CD4-positive, alpha-beta T cell treated with Interleukin-4 for 1 hour (primary cell): ENCODE measurements at places on chromosomes 11 and 22.

DNA sequence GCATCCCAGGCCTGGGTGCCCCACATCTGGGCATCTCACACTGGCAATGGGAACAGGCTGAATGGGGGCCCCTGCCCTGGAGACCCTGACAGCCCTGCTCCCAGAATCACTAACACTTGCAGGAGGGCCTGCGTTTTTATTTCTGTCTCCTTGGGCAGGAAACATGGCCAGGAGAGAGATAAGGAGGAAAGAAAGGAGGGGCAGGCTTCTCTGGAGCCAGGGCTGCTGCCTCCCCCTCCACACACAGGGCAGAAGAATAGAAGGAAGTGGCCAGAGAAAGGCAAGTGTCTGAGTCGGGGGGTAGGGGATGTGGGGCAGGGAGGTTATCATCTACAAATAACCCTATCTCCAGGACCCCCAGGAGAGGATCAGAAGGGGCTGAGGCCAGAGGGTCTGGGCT, 25.5 kb upstream of the TSPAN18 start:
- DNase-seq, result no peak

- DNase-seq, result no peak
These were observed 152.1 kb downstream of the NELL1 start for GRCh38 chr11:20821470-20821869.

DNA sequence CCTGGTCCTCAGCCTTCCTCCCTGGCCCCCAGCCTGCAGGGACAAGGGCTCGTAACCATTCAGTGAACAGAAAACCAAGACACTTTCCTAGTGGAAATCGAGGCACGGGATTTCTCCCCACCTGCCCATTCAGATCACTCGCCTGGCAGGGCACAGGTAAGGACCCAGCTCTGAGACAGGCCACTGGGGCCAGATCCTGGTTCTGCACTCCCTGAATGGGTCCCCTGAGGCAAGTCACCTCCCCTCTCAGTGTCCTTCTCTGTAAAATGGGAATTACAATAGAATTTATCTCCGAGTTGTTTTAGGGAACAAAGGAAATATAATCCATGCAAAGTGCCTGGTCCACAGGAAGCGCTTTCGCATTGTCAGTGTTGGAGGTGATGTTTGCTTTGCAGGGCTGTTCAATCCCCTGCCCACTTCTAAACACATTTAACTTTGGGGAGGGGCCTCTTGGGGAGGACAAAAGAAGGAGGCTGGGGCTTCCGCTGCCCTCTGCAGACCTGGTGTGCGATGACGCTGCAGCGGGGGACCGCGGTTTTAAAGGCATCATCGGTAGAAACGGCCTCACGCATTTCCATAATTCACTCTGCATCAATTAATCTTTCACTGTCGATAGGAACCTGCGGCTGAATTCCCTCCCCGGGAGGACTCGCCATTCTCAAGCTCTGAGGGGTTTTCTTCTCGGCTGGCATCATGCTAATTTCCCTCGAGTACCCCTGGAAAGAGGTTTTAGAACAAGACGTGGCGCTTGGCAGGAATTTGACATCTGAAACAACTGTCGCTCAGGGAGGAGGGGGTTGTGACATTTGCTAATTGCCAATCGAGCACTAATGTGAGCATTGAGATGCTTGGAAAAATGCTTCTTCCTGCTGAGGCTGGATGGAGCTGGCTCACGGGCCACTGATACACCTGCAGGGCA, 70.4 kb upstream of the FGF3 start:
- no peak for DNase-seq

DNA sequence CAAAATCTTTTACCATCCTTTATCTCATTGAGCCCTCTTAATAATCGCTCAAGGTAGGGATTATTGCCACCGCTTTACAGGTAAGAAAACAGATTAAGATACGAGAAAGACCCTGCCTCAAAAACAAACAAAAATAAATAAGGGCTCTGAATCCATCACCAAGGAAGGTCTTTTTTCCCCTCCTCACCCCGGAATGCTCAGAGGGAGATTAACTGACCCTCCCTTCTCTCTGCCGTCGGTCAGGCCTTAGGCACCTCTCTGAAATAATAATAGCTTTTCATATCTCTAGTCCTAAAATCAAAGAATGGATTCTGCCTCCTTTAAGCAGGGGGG, 620 bp upstream of the ATG2A start:
- DNase-seq, result no peak

GRCh38 chr11:117219995-117220394, 11.9 kb downstream of the PCSK7 start:
- DNase-seq, result no peak

DNA sequence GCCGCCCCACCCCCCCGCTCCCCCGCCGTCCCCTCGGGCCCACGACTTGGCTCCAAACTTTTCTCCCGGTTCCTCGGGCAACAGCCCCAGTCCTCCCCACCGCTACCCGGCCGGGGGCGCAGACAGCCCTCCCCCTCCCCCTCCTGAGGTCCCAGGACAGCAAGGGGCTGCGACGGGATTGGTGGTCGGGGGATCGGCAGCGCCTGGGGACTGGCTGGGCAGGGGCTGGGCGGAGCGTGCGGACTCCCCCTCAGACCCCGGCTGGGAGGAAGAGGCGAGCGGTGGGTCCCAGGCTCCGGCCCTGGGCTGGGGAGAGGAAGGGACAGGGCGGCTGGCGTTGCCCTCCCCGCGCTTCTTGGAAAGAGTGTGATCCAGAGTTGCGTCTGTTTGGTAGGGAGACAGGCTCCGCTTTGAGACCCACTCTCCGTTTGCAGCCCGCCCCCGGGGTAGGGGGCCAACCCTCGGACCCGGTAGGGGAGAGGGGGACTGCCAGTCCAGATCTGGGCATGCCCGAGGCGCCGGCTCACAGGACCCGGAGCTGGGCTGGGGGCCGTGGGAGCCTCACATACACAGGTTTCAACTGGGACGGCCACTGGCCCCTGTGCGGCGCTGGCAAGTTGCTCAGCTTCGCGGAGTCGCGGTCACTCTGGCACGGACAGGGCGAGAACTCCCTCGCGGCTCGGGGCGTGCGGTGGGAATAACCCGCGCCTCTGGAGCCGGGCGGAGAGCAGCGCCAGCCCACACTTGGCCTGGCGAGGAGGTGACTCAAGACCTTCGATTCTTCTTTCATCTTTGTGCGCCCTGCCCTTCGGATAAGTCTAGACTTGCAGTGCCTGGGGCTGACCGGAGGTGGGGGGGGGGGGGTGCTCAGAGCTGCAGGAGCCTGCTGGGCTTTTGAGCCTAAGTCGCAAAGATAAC, 999 bp downstream of the TSKU start:
- DNase-seq, result no peak

DNA sequence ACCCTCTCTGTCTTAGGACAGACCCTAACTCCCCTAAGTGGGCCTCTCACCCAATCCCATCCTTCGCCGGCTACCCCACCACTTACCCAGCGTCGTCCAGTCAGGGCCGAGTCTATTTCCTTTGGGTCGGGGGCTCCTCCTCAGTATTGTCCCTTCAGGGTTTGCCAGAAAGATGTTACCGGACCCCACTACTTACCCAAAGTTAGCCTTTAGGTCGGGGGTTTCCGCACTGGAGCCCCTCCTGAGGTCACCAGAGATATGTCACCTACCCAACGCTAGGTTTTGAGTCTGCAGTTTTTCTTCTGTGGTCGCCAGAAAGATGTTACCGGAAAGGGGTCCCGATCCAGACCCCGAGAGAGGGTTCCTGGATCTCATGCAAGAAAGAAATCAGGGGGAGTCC, 17.9 kb upstream of the B4GALNT4 start:
- DNase-seq, result no peak

- no peak for DNase-seq
These were observed 10.7 kb downstream of the CRY2 start for GRCh38 chr11:45857961-45858474.

- no peak for DNase-seq
These were observed 67.0 kb downstream of the PPP6R3 start for GRCh38 chr11:68527585-68527984.

DNA sequence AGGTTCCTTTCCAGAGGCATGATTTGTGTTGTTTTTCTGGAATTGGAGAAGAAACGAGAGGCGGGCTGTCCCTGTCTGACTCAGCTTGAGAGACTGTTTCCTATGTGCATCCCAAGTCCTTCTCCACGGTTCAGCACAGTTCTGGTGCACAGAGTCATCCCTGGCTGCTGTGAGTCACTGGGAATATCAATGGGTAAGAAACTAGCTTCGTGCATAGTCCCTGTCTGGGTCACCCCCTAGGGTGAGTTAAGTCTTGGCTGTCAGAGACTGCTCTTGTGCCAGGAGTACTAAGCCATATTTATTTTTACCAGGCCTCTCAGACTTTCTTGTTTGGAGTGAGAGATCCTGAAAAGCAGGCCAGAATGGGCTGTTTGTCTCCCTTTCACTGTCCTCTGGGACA, 2.4 kb upstream of the LRP4 start:
- DNase-seq, result no peak

DNA sequence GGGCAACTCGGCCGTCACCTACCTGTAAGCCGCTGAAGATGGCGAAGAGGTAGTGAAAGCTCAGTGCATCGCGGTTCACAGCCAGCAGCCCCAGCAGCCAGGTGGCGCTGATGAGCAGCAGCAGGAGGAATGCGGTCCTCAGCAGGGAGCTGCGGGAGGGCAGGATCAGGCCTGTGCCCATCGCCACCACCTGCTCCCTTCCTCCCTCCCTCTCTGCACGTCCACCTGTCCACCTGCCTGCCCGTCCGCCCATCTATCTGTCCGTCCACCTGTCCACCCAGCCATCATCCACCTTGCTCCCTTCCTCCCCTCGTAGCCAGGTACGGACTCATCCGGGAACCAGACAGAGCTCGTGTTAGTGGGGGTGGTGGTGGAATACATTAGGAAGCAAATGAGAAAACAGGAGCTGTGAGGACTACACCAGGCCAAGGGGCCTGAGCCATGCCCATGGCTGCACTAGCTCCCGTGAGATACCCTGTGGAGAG, 32.2 kb downstream of the TRMU start:
- DNase-seq, result peak; percentile 68

DNA sequence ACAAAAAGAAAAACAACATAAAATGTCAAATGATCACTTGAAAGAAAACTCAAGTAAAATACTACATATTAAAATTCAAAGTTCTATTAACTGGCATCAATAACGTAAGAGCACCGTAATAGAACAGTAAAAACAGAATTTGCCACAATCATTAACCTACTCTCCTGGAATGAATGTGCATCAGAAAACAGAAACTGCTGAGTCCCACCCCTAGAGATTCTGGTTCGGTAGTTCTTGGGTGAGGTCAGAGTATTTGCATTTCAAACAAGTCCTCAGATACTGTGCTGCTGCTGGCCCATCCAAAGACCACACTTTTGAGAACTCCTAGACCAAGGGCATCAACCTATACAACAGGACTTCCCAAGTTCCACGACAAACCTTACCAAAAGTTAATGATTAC, 23.5 kb downstream of the PITPNB start:
- DNase-seq, result no peak

DNA sequence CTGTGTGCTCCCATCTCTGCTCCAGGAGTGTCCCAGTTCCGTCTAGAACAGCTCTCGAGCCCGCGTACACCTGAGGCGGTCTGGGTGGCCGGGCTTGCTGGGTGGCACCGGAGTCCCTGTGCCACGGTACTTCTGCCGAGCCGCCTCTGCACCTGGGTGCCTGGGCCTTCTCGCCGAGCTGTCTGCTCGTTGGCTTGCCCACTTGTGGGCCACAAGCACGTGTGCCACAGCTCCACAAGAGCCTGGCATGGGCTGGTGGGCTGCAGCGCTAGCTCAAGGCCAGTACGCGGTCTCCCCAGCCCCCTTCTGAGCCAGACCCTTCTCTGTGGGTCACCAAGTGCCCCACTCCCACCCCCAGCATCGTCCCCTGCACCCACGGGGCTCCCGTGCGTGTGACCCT, 388.0 kb downstream of the TBC1D22A start:
- DNase-seq, result no peak

DNA sequence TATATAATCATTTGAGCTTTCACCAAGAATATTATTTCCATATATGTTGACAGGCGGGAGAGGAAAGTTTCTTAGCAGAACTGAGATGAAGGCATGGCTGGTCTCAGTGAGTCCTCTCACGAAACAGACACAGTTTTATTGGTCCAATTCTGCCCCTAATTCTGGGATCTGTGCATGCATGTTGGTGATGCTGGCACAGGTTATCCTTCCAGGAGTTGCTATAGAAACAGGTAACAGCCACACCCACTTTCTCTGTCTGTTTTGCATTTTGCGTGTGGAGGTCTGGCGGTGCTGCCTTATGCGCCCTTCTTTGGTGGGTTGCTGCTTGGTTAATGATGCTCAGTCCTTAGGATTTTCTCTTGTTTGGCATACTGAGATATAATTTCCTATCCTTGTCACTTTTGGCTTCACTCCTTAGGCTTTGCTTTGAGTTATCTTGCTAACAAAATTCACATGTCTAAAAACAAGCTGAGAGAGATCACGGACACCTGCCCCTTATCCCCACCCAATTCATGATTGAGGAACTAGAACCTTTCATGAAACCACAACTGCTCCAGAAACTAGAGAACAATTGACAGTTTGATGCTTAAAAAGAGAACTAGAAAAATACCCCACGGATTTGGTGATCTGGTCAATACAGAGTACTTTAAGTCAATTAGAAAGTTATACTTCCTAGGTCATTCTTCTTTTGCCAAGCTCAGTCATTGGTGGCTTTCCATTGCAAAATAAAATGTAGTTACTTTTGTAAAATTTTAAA, 189.3 kb downstream of the FAT3 start:
- no peak for DNase-seq

DNA sequence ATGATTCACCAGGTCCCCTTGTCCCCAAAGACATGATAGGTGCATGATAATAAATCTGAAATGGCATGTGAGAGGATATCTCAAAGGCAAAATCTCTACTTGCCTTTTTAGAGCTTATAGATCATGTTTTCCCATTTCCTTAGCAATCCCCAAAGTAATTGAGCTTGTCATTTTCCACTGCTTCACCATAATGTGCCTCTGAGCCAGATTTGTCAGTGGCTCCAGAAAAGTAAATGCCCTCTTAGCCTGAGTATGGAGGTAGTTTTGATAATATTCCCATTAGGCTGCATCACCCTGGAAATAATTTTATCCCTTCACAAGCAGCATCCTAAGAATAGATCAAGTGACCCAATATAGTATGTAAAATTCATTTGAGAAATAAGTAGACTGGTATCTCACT, 36.7 kb upstream of the ADSL start:
- no peak for DNase-seq

- no peak for DNase-seq
These were observed 12.4 kb downstream of the POU2AF3 start for GRCh38 chr11:111310723-111311122.

GRCh38 chr11:128627666-128628324, 40.4 kb upstream of the ETS1 start:
- peak; percentile 56 for DNase-seq

DNA sequence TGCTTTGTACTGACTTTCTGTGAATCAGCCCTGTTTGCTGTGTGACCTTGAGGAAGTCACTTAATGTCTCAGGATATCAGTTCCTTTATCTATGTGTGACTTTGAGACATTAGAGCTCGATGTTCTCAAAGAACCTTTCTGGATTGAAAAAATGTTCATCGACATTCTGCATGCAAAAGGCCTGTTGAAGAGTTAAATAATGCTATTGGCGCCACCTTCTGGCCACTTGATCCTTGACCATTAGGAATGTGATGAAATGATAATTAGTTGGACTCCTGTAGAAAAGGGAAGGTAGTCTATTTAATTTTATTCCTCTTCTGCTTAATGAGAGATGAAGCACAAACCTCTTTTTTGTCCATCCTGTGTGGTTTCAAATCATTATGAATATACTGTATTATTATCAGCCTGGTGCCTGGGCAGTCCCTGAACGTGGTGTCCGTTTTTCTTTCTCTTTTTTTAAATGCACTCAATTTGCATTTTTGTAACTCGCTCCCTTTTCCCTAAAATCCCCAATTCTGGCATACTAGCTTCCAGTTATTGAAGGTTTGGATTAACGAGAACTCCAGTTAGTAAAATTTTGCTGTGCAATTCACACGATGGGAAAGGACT, 20.7 kb downstream of the ELF5 start:
- peak; percentile 40 for DNase-seq

GRCh38 chr11:27313157-27313821, 49.7 kb downstream of the CCDC34 start:
- DNase-seq, result no peak
